ENCODE measurements at places on chromosomes 5 and 9.

DNA sequence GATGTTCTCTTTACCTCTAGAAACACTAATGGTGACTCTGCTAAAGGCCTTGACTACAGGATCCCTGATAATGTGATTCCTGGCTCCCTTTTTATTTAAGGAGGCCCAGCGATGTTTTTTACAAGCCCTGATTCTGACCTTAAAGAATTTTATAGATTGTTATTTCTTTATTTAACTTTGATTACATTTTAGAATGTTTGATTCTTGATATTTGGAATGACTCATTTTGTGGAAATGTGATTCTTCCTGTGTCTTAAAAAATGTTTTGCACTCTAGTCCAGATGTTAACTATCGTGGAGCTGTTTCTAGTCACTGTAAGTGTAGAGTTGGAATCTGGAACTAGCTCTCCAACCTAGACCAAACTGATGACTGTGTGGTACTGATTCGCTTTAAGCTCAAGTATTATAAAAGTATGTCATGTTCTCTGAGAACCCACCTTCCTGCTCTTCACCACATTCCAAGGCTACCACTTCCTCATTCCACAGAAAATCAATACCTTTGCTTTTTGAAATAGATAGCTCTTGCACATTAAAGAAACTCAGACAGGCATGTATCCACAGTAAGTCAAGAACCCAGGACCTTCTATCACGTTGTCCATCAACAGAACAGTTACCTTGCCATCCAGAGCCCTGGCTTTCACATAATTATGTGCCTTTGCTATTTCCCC lies 65.2 kb downstream of the JMY start:
- peak; percentile 14 for DNase-seq

- no peak for DNase-seq
Measured at GRCh38 chr9:115923410-115923809, 230.2 kb upstream of the PAPPA start.

- DNase-seq: peak; percentile 6
Measured at GRCh38 chr9:131555841-131556673, 10.7 kb downstream of the PRRT1B start.

DNA sequence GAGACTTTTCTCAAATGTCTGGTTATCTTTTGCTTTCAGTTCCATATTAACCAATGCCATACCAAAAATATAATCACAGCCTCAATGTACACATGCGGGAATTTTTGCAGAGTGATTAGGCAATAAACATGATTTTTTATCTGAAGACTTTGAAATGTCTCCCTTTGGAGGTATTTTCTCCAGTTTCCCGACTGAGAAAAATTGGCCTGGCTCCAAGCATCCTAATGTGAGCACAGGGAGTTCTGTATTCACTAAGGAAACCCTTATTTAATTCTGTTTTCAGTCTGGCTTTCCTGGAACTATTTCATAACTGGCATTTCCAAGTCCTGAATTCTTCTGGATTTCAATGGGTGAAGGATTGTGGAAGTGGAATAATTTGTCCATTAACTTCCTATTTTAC lies 8.5 kb downstream of the HCN1 start:
- DNase-seq: no peak

GRCh38 chr9:113652355-113653152 lies 189.0 kb downstream of the RGS3 start:
- DNase-seq: no peak

DNA sequence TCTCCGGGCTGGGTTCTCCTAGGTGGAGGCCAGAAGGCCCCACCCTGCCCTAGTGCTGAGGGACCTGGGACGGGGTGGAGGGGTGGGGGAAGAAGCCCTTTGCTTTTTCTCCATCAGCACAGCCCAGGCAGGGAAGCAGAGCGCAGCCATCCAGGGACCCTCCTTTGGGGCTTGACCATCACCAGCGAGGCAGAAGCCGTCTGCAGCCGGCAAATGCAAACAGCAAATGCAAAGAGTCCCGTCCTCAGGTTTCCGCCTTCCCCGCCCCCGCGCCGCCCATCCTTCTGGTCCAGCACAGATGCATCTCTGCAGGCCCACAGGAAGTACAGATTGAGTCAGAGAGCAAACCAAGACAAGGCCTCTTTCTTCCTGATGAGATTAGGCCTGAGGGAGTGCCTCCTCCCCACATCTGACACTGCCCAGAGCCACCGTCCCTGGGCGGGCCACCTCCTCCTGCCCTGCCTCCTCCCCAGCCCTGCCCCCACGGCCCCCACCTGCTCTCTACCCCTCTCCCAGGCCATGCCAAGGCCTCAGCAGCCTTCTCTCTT lies 23.4 kb downstream of the CORO2A start:
- peak; percentile 57 for DNase-seq

- no peak for DNase-seq
Measured at GRCh38 chr9:79776581-79776980, 204.8 kb downstream of the TLE4 start.

DNA sequence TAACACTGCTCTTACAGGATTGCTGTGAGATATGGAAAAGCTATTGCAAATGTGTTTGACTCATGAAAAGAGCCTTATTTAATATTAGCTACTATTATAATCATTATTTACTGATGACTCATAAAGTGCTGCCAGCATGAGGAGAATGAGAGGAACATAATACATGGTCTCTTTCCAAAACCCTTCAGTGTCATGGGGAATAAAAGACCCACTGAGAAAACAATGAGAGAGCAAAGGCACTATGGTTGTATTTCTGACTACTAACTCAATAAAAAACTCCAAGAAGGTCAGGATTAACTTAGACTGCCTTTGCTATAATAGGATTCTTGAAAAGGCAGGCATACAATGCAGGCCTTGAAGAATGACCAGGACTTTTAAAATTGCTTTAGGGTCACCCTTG lies 633.5 kb downstream of the DTWD2 start:
- DNase-seq: no peak

- no peak for DNase-seq
Measured at GRCh38 chr9:101469026-101469425, 33.5 kb upstream of the ALDOB start.

DNA sequence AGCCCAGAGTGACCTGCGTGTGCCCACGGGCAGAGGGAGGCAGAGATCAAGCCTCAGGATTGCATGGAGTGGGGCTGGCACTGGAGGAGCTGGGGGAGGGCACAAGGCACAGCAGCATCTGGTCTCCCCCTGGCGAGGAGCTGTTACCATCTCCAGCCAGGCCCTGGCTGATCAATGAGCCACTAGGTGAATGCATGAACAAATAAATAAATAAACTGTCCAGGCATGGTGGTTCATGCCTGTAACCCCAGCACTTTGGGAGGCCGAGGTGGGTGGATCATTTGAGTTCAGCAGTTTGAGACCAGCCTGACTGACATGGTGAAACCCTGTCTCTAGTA lies 14.3 kb upstream of the PSMB7 start:
- no peak for DNase-seq

- no peak for DNase-seq
Measured at GRCh38 chr5:135203019-135203418, 169.0 kb upstream of the PITX1 start.

DNA sequence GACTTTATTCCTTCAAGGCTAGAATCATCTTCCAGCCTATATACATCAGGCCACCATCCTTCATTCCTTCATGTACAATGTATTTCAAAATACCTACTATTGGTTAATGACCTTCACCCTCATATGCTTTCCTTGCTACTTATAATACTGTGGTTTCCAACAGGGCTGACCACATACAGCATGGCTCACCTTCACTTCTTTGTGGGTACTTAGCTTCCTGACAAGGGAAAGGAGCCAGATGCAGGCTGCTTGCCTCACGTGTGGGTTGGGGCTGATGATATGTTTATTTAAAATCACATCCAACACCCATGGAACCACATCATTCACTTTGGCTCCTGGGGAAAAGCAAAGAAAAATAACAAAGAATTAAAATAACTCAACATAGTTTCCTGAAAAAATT lies 63.9 kb upstream of the OR2K2 start:
- DNase-seq: no peak

DNA sequence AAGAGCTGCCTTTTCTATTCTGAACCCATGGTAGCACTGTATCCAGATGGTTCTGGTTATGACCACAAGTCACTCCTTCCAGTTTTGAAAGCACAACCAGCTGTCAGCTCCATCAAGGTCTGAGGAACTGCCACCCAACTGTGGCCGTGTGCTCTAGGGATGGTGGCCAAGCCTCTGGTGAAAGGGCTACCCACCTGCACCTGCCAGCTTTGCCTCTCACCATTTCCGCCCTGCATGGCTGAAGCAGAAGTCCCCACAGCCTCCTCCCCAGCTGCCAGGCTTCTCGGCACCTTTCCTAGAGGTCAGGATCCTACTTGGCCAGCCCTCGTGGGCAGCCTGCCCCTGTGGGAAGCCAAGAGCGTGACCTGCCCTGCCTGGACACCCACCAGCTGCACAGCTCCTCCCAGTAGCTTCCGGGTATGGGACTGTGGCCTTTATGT lies 16.8 kb downstream of the SEMA5A start:
- no peak for DNase-seq

- no peak for DNase-seq
Measured at GRCh38 chr5:122404653-122405362, 92.8 kb downstream of the SNCAIP start.

DNA sequence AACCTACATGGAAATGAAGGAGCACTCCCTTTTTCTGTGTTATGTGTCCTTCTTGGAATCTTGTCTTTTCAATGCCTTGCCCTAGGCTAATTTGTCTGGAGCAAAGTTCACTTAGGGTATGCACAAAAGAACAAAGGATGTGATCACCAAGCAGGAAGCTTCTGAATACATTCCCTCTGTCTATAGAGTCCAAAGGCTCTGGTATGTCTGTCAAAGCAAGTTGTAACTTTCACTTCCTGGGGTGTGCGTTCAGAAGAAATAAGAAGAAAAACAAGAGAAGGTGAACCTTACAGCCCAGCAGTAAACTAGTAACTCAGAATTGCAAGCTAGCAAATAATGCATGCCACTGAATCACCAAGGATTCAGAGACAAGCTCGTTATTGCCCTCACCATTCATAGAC lies 31.7 kb upstream of the CDH6 start:
- DNase-seq: no peak

GRCh38 chr5:136374003-136374402 lies 8.7 kb upstream of the TRPC7 start:
- DNase-seq: no peak

DNA sequence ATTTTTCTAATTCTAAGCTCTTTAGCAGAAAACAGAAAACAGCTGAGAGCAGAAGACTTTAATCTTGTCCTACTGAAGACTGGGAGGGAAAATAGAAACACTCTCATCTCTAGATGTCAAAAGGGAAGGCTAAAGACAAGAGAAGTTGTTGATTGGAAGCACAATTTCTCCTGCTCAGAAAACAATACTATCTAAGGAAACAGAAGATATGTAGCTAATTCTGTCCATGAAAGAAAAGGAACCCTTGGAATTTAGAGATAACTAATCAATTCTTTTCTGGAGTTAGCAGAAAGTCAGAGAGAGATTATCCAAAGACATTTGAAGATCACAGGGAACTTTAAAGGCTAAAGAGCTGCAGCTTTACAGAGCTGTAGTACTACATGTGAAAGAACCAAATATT lies 126.2 kb downstream of the HSD17B3 start:
- DNase-seq: no peak
